ENCODE measurements at places on chromosomes 3 and 15.

DNA sequence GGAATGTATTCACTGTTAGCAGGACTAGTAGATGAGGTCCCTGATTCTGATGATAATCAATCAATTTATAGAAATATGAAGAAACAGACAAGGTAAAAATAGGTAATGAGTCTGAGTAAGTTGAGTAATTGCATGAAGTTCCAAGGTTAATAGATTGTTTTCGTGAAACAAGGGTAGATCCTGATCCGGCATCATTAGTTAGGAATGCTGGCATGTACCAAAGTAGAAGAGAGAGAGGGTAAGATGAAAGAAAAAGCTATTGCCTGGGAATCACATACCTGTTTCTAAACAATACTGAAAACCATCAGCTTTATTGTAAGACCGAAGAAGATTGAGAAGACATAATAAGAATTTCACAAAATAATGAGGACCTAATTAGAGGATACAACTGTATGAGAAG lies 118.1 kb upstream of the ARPP21 start:
- no peak for DNase-seq
- no peaks in the 10 kb centered on the region for H3K36me3 ChIP-seq
- H3K4me1 ChIP-seq = no peaks in the 10 kb centered on the region
- no peaks in the 10 kb centered on the region for H3K27me3 ChIP-seq
- H3K27ac ChIP-seq = no peak overlapping the region

DNA sequence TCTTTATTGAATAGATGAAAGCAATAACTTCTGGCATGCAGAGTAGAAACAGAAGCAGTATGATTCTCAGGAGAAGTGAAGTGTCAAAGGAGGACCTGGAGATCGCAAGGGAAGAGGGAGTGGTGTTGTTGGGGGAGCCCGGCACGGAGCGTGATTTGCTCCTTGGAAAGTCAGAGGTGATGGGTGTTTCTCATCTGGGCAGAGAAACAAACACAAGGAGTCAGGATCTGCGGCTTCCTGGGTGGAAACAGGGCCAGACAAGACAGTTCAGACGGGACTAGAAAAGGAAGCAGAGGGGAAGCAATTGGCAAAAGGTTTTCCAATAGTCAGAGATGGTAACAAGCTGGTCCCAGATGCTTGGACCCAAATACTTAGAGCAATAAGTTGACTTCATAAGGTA lies 34.4 kb upstream of the CCDC80 start:
- DNase-seq = no peak
- H3K4me1 ChIP-seq = no peaks in the 10 kb centered on the region
- H3K4me3 ChIP-seq = no peak overlapping the region
- H3K27me3 ChIP-seq = no peaks in the 10 kb centered on the region
- no peak overlapping the region for H3K27ac ChIP-seq

GRCh38 chr15:90419206-90419605 lies 31.2 kb downstream of the IQGAP1 start:
- no peak for DNase-seq
- H3K4me3 ChIP-seq = no peak overlapping the region
- no peaks in the 10 kb centered on the region for H3K27me3 ChIP-seq
- H3K4me1 ChIP-seq = peaks cover 66% of the 10 kb centered on the region
- peak overlapping the region; percentile 77 for H3K27ac ChIP-seq
- no peaks in the 10 kb centered on the region for H3K36me3 ChIP-seq

DNA sequence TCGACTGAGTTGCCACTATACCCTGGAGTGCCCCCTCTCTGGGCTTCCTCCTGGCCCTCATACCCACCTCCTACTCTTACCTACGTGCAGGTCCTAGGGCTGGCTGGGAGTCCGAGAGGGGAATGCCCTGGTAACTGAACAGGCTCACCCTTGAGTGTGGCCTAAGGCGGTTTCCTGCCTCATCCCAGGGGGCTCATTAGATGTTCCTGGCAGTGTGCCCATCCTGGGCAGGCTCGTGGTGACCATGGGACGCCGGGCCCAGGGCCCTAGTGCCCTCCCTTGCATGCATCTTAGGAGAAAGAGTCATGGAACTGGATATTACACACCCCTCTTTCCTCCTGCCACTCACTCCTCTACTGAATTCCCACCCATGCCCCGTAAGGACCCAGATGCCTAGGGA lies 2.8 kb downstream of the SEMA4B start:
- H3K36me3 ChIP-seq = no peaks in the 10 kb centered on the region
- no peak for DNase-seq
- H3K27ac ChIP-seq = no peak overlapping the region
- H3K4me1 ChIP-seq = peaks cover 8% of the 10 kb centered on the region
- no peak overlapping the region for H3K4me3 ChIP-seq

GRCh38 chr15:67150023-67150860 lies 84.8 kb downstream of the SMAD3 start:
- no peaks in the 10 kb centered on the region for H3K27me3 ChIP-seq
- no peaks in the 10 kb centered on the region for H3K36me3 ChIP-seq
- peaks cover 49% of the 10 kb centered on the region for H3K4me1 ChIP-seq
- no peak overlapping the region for H3K4me3 ChIP-seq

DNA sequence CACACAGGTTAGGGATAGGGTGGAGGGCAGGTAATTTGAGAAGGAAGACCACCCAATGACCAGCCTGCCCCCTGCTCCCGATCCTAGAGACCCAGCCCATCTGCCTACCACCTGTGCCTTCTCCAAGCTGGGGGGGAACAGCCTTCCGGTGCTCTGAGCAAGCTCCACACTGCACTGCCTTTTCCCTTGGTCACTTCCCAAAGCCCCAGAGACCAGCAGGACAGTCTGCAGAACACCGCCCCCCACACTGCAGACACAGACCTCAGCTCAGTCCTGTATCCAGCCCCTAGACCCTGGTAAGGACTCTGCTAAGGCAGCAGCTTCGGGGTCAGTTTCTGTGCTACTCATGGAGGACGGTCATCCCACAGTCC lies 156.9 kb downstream of the MEGF11 start:
- H3K36me3 ChIP-seq = no peaks in the 10 kb centered on the region
- no peaks in the 10 kb centered on the region for H3K27me3 ChIP-seq
- no peaks in the 10 kb centered on the region for H3K4me1 ChIP-seq
- H3K27ac ChIP-seq = no peak overlapping the region
- H3K4me3 ChIP-seq = no peak overlapping the region
- DNase-seq = no peak

DNA sequence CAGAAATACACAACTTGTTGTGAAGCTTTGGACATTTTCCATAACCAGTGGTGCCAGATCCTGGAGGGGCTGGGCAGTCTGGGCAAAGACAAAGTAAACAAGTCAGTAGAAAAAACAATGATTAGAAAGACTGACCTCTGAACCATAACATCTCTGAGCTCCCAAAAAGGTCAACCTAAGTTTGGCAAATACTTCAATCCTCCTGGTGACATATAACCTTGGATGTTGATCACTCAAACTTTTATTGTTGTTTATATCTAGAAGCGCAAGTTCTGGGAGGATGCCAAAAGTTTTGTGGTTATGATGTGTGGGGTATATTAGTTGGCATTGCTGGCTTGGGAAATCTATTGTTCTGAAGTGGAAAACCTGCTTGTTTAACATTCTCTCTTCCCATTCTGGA lies 257.7 kb downstream of the DIPK2A start:
- no peaks in the 10 kb centered on the region for H3K27me3 ChIP-seq
- no peak overlapping the region for H3K4me3 ChIP-seq
- no peak for DNase-seq
- H3K4me1 ChIP-seq = no peaks in the 10 kb centered on the region
- H3K27ac ChIP-seq = no peak overlapping the region
- H3K36me3 ChIP-seq = no peaks in the 10 kb centered on the region

DNA sequence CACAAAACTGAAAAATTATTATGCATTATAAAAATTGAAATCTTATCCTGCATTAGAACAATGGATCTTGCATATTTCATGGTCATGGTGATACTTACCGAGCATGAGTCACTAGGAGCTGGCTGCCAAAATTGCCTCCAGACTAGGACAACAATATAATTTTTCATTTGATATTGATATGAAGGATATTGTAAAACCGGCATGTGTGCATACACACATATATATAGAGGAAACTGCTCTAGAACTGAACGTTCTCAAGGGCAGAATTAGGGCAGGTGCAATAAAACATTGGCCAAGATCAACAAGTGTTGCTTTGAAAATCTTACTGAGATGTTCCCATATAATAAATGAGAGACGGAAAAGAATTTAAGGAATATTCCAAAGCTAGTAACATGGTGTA lies 319.4 kb upstream of the POU1F1 start:
- no peaks in the 10 kb centered on the region for H3K27me3 ChIP-seq
- H3K4me3 ChIP-seq = no peak overlapping the region
- no peak for DNase-seq
- no peaks in the 10 kb centered on the region for H3K4me1 ChIP-seq
- H3K36me3 ChIP-seq = no peaks in the 10 kb centered on the region

DNA sequence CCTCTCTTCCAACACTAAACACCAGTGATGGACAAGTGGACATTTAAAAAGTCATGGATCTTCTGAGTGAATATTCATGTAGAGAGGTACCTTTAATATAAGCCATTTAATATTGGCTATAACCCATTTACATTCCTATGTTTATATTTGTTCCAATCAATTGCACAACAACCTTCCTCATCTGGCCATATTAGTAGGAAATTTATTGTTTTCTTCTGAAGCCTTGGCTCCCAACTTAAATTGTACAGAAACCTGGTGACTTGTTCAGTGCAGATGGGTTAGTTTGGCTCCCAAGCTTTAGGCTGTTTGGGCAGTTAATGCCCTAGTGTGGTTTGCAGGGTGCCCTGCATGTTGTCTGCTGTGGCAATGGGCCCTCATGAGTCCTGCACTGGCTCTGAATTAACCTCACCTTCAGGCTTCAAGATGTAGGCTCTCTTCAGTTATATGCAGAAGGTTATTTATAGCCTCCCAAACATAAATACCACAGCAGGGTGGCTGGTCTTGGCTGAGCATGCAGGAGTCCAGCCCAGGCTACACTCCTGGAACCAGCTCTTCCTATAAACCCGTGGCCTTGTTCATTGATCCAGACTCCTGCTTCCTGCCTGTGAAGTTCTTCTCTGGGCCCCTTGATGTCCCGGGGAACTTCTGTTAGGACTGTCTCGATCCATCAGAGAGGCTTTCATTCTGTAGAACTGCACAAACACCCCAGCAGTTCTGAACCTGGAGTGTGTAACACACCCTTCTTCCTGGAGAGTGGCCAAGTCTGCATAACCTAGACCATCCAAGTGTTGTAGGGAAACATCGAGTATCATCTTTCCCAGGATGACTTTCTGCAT lies 57.0 kb downstream of the DUT start:
- H3K27me3 ChIP-seq = no peaks in the 10 kb centered on the region
- DNase-seq = no peak
- H3K4me1 ChIP-seq = peaks cover 11% of the 10 kb centered on the region

- H3K4me3 ChIP-seq = no peak overlapping the region
- no peaks in the 10 kb centered on the region for H3K27me3 ChIP-seq
- no peaks in the 10 kb centered on the region for H3K4me1 ChIP-seq
- H3K27ac ChIP-seq = no peak overlapping the region
- H3K36me3 ChIP-seq = no peaks in the 10 kb centered on the region
- no peak for DNase-seq
These were observed 881.3 kb upstream of the NR2F2 start for GRCh38 chr15:95449230-95449628.

DNA sequence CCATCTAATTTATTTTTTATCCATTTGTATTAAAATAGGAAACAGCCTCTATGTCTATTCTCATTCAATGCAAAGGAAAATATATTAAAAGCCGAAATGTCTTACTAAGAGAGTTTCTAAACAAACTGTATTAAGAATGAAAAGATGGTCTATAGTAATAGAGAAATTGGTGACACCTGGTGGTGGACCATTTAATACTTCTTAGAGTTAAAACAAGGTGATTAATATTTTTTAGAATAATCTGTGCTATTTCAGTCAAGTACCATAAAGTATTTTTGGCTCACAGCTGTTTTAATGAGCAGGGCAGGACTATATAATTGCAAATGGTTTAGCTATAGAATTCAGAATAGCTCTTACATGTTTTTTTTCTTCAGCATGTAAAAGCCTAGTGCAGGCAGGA lies 55.7 kb downstream of the SYNPR start:
- H3K4me3 ChIP-seq = no peak overlapping the region
- H3K36me3 ChIP-seq = no peaks in the 10 kb centered on the region
- no peak for DNase-seq
- H3K27me3 ChIP-seq = no peaks in the 10 kb centered on the region
- H3K27ac ChIP-seq = no peak overlapping the region

DNA sequence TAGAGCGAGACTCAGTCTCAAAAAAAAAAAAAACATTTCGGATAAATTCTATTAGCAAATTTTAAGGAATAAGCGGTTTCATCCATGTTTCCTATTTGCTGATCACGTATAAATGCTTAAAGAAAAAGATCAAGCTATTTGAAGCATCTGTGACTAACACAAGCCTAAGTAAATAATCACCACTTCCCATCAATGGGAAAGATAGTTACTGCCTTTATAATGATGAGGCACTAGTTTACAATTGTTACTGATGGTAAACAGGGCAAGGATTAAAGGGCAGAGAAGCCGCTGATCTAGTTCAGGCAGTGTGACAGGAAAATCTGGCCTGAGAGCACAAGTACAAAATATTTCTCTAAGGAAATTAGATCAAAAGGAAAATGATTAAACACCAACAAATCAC lies 13.7 kb downstream of the CLPX start:
- H3K27me3 ChIP-seq = no peaks in the 10 kb centered on the region
- no peak for DNase-seq
- H3K4me3 ChIP-seq = no peak overlapping the region
- H3K4me1 ChIP-seq = no peaks in the 10 kb centered on the region
- H3K27ac ChIP-seq = no peak overlapping the region
- peaks cover 64% of the 10 kb centered on the region for H3K36me3 ChIP-seq

- H3K27ac ChIP-seq = no peak overlapping the region
- H3K4me3 ChIP-seq = no peak overlapping the region
- no peaks in the 10 kb centered on the region for H3K27me3 ChIP-seq
- H3K4me1 ChIP-seq = no peaks in the 10 kb centered on the region
- DNase-seq = no peak
- no peaks in the 10 kb centered on the region for H3K36me3 ChIP-seq
These were observed 250.0 kb upstream of the PDZRN3 start for GRCh38 chr3:73874606-73875369.

GRCh38 chr3:153080778-153081240 lies 81.2 kb upstream of the RAP2B start:
- H3K27ac ChIP-seq = no peak overlapping the region
- no peaks in the 10 kb centered on the region for H3K36me3 ChIP-seq
- H3K4me3 ChIP-seq = no peak overlapping the region
- H3K27me3 ChIP-seq = no peaks in the 10 kb centered on the region
- no peak for DNase-seq

- DNase-seq = no peak
- H3K27ac ChIP-seq = no peak overlapping the region
- peaks cover 9% of the 10 kb centered on the region for H3K36me3 ChIP-seq
- H3K4me3 ChIP-seq = no peak overlapping the region
- no peaks in the 10 kb centered on the region for H3K27me3 ChIP-seq
- H3K4me1 ChIP-seq = no peaks in the 10 kb centered on the region
These were observed 47.9 kb upstream of the ZSCAN2 start for GRCh38 chr15:84552896-84553295.

- DNase-seq = no peak
- H3K27me3 ChIP-seq = no peaks in the 10 kb centered on the region
- H3K36me3 ChIP-seq = no peaks in the 10 kb centered on the region
- H3K4me3 ChIP-seq = no peak overlapping the region
These were observed 65.3 kb downstream of the ASB7 start for GRCh38 chr15:100667405-100668347.
